Liver (tissue), 10 donors: ENCODE measurements at places on chromosomes 5 and 9. TPM values are rescaled to one million over a fixed set of nuclear protein-coding genes. Genes with fewer than 3 reads are reported as not detected.

DNA sequence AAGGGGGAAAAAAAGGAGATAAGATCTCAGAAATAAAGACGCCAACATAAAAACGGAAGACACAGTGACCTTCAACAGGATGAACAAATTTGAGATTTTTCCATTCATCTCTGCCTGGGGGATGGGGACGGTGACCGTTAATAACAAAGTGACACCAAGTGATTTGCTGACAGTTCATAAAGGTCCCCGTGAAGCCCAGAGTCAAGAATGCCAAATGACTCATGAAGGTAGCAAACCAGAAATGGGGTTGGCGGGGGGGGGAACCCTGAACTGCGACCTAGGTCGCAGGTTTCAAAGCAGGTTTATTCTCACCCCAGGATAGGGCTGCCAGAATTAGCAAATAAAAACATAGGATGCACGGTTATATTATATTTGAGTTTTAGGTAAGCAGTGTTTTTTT is 21.1 kb upstream of the SHB start:
- no peaks in the 10 kb centered on the region for H3K36me3 ChIP-seq
- H3K27ac ChIP-seq, result no peak overlapping the region
- no peaks in the 10 kb centered on the region for H3K27me3 ChIP-seq
- no peak for DNase-seq
- no peaks in the 10 kb centered on the region for H3K4me1 ChIP-seq

DNA sequence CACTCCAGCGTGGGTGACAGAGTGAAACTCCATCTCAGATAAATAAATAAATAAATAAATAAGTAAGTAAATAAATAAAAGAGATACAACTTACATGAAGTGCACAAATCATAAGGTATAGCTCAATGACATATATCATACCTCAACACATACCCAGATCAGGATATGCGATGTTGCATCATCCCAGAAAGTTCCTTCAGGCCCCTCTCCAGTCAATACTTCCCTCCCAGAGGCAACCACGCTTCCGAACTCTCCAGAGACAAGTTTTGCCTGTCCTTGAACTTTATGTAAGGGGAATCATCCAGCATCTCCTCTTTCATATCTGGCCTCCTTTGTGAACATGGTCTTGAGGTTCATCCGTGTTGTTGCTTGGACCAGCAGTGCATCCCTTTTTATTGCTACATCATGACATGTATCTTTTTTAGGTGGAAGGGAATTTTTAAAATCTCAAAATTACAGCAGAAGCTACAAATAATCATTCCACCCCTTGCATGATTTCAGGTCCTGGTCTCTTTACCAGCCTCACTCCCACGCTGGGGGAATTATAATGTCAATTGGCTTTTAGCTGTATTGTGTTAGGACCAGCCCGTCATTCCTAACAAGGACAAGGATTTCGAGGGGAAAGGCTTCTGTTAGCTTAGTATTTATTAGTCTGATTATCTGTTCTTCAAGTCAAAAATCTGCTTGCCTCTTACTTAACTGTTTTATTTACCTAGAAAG is 32.9 kb upstream of the AOPEP start:
- H3K4me1 ChIP-seq, result peaks cover 4% of the 10 kb centered on the region
- DNase-seq, result no peak
- no peaks in the 10 kb centered on the region for H3K27me3 ChIP-seq
- no peak overlapping the region for H3K27ac ChIP-seq
- H3K4me3 ChIP-seq, result no peak overlapping the region
- no peaks in the 10 kb centered on the region for H3K36me3 ChIP-seq

- peaks cover 4% of the 10 kb centered on the region for H3K4me1 ChIP-seq
- no peak for DNase-seq
- H3K27ac ChIP-seq, result no peak overlapping the region
- peaks cover 20% of the 10 kb centered on the region for H3K36me3 ChIP-seq
- no peaks in the 10 kb centered on the region for H3K27me3 ChIP-seq
Observed at GRCh38 chr9:81592887-81593266, 96.5 kb downstream of the TLE1 start.

The ADAMTSL2 gene
- 1.8 TPM for total RNA-seq
